Iris pigment epithelial cell (primary cell): ENCODE measurements at places on chromosomes 4 and X.
A peak's percentile ranks its signal among the peaks of the same experiment; 100 is the strongest.

GRCh38 chr4:43133566-43133965 lies 241.1 kb downstream of the GRXCR1 start:
- no peak for DNase-seq

- peak; percentile 85 for DNase-seq
These were observed 140.9 kb downstream of the MAPK10 start for GRCh38 chr4:86218746-86219473.

GRCh38 chr4:75909405-75909804 lies 7.2 kb upstream of the PPEF2 start:
- DNase-seq = no peak

DNA sequence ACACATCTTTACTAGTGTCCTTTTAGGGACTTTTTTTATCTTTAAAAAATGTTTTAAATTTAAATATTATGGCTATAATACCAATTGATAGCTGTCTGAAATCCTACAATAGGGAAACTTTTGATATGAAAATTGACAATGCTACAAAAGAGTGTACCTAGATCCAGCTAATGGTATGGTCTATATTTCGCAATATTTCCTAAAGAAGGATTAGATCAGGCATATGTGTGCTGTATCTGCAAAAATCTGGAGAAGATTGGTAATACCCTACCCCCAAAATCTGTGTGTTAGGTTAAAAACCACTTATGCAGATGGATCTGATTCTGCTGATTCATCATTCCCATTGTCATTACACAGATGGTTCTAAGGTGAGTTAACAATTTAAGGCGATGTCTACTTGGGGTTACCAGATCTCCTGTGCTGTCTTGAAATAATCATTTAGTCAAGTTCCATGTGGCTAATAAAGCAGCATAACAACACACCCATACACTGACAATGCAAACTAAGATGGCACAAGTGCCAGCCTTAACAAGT lies 137.1 kb downstream of the GASK1B start:
- DNase-seq = no peak

DNA sequence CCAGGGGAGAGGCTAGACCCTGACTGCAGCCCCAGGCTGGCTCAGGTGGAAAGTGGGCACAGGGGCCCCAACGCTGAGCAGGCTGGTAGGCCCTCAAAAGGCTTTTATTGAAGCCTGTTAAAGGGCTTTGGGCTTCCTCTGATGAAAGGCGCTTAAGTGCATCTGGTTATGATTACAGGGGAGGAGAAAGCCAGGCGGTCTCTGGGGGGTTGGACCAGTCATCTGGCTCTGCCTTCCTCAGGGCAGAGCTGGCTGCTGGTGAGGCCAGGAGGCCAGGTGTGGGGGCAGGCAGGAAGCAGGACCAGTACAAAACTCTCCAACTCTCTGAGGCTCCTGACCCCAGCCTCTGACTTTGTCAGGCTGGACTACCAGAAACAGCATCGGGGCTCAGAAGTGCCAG lies 68.8 kb upstream of the BCOR start:
- no peak for DNase-seq

- no peak for DNase-seq
These were observed 43.6 kb upstream of the IL1RAPL2 start for GRCh38 chrX:104522386-104522785.

DNA sequence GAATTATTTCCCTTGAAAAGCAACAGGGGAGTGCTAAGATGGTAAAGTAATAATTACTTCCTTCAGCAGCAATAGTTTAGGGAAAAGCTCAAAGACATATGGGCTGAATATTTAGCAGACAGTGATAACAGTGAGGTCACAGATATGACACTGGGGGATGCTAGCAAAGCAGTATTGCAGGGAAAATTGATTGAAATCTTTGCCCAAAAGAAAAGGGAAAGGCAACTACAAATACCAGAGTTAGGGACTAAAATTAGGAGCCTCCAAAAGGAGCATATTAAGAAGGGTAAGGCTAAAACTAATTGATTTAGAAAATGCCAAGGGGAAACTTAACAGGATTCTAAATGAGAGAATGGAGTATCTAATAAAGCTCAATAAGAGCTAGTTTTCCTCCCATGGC lies 1191.3 kb upstream of the TENM3 start:
- DNase-seq = no peak

GRCh38 chr4:5465956-5466355 lies 242.4 kb downstream of the EVC2 start:
- no peak for DNase-seq

GRCh38 chr4:185742766-185743165 lies 69.2 kb downstream of the SORBS2 start:
- DNase-seq = peak; percentile 52

- DNase-seq = no peak
These were observed 497 bp upstream of the GRPEL1 start for GRCh38 chr4:7068279-7068842.

GRCh38 chrX:150370589-150371312 lies 7.6 kb downstream of the MAMLD1 start:
- no peak for DNase-seq

DNA sequence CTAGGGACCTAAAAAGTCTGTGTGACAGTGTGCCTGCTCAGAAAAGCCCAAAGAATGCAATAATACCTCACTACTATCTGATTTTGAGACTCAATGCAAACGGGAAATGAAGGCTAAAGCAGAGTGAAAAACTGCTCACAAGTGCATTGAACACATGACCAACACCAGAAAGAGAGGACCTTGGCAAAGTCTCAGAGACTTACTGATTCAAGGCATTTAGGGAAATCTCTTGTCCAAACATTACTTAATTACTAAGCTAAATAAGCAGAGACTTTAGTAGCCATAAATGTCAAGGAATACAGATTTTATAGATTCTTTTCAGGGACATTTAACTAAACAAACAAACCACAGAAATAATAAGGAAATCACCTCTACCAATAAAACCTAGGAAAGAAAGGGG lies 916.0 kb downstream of the FSTL5 start:
- no peak for DNase-seq

DNA sequence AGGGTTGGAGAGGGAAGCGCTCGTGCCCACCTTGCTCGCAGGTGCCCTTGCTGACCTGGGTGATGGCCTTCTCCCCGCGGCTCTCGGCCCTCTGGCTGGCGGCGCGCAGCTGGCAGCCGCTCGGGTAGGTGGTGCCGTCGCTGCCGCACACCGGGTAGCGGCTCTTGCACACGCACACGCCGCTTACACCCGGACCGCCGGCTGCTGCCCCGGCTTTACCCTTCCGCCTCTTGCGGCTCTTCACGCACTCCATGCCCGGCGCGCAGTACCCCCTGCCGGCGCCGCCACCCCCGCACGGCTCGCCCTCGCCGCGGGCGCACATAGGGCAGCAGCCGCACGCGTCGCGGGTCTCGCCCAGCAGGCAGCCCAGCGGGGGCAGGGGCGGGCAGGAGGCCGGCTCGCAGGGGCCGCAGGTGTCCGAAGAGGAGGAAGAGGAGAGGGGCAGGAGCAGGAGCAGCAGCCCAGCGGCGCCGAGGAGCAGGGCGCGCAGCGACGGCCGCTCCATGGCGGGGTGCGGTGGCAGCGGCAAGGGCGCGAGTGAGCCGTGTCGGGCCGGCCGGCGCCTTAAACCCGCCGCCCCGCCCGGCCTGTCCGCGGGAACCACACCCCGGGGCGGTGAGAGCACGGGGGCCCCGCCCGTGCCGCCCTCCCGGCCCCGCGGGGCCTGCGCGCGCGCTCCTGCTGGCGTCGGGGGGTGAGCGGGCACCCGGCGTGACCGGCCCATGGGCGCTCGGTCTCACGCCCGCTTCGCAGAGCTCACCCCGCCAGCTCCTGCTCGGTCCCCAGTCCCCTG lies at the start of gene IGFBP7:
IGFBP7 (minus strand) TSS at position 539 of the 793 bp plus-strand sequence; CDS start at position 505, 34 bp downstream.
- peak; percentile 67 for DNase-seq

DNA sequence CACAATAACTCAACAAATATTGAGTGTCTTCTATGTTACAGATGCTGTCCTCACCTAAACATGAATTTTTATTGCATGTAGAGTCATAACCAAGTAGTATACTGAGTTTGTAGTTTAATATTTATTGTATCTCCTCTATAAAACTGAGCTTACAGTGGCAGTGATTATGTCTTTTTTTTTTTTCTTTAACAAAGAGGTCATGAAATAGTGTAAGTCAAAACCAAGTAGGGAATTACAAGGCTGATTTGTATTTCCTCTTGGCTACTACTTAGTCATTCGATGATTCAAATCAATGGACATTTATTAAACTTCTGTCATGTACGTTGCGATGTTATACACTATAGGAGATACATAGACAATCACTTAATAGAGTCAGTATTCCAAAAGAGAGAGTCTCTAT lies 48.4 kb downstream of the IL15 start:
- DNase-seq = peak; percentile 47

GRCh38 chrX:40366661-40367060 lies 214.1 kb upstream of the ATP6AP2 start:
- no peak for DNase-seq

DNA sequence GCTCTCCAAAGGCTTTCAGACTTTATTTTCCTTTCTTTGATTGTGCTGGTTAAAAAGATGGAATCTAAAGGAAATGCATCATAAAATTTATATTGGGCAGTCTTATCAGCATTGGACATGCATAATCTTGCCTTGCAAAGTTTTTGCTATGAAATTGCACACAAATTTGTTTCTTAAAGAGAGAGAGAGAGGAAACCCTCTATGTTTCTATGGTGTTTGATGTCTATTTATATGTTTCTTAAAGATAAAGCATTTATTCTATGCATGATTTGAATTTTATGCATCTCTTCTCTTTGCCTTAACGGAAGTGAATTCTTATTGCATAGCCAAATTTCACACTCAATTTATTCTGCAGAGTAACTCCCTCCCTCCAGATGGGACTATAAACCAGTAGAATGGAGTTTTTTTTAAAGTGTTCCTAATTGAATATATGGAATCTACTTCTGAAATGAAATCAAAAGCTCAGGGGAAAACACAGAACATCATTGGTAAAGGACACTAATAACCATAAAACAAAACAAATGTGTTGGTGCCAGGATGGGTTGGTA lies 83.5 kb upstream of the PPARGC1A start:
- DNase-seq = no peak

- no peak for DNase-seq
These were observed 79.6 kb downstream of the CENPC start for GRCh38 chr4:67465763-67466052.

- no peak for DNase-seq
These were observed 43.7 kb upstream of the FRMD7 start for GRCh38 chrX:132171478-132171877.

GRCh38 chr4:37891260-37892159 lies 626 bp downstream of the TBC1D1 start:
- no peak for DNase-seq
